ENCODE measurements at places on chromosomes 1 and 21. TPM values are rescaled to one million over a fixed set of nuclear protein-coding genes. Genes with fewer than 3 reads are reported as not detected.

DNA sequence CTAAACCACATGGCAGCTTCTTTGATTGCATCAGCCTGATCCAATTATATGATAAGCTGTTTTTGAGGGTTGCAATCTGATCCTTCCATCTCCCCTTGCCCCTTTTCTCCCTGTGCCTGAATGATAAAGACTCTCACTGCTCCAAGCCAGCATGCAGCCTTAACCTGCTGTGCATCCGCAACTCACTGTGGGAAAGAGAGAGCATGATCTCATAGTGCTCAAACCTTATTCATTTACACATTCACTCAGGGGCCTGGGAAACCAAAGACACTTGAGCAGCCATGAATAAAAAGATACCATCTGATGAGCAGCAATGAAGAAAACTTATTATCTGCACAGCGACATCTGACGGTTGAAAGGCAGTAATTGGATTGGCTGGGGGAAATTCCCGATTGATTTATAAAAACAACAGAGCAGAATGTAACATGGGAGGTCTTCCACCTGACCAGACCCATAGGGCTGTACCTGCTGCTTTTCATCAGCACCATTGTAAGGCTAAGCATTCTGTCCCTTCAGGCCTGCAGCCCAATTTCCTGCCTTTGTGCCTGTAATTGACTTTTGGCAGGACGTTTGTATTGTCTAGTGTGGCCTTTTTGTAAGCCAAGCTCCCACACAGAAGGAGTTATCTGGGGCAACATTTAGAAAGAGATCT, 62.5 kb downstream of the KIAA0040 start:
- DNase-seq, result no peak

DNA sequence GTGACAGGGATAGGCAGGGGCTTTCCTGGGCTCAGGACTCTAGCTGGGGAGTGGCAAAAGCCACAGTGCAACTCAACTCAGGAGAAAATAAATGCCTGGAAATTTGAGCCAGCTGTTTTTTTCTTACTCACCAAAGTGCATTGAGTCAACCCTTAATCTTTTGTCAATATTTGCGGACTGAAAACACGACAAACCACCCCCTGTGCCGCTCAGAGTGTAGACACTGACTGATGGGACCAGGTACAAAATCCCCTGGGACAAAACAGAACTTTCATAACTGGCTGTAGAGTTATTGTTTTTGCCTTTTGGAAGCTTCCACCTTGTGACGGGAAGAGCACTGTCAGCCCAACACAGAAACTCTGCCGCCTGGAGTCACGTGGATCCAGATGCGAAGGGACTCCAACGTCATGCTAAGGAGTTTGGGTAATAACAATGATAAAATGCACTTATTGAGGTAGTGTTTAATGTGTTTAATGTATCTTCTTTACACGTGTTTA, 164.6 kb downstream of the PLPP3 start:
- no peak for DNase-seq

GRCh38 chr1:1631782-1632420, at the start of gene MMP23B:
Gene MMP23B, plus strand, starts transcription at chr1:1632173. Its CDS starts 46 bp downstream, at chr1:1632219.
- DNase-seq, result peak; percentile 84

DNA sequence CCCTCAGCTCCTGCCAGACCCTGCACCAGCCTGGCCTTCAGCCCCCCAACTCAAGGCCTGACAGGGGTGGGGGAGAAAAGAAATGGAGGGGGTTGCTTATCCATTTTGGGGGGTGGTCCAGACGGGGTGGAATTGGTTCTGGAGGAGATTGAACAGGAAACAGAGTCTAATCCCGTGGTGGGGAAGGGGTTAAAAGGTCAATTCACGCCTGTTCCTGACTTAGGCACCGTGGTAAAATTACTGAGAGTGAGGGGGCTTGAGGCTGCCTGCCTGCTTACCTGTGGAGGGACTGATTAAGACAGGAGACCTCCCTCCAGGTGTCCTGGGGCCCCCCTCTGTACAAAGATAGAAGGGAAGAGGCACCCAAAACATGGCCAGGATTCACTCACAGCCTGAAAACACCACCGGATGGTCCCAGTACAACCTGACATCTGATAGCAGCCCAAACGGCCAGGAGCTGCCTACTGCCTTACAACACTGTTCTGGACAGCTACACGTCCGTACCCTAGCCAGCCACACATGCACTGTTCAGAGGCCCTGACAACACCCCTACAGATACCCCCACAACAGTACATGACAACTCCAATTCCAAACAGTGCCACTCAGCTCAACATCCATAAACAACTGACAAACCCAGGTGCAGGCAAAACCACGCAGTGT, 31.8 kb downstream of the AHDC1 start:
- DNase-seq, result peak; percentile 63

The METTL18 gene
- 8.7 TPM for total RNA-seq

The YBEY gene
- 17.5 TPM for total RNA-seq

Measured in kidney (tissue), 22 donors.